NCI-H187 (cell line): ENCODE measurements at places on chromosomes 7 and 10.

DNA sequence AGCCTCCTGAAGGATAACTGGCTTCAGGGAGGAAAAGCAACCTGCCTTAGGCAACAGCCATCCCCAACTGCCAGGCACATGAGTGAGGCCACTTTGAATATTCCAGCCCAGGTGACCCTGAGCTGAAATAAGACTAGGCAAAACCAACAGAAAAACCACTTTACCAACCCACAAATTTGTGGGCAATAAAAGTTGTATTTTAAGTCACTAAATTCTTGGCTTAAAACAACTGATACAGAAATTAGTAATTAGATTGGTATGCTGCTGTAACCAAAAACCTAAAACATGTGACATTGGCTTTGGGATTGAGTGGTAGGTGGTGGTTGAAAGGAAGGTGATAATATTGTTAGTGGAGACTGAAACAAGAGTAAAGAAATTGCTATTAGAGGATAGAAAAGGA is 39.9 kb downstream of the ABCB4 start:
- DNase-seq: no peak

- no peak for DNase-seq
Observed at GRCh38 chr10:129694184-129694583, 227.1 kb downstream of the MGMT start.

DNA sequence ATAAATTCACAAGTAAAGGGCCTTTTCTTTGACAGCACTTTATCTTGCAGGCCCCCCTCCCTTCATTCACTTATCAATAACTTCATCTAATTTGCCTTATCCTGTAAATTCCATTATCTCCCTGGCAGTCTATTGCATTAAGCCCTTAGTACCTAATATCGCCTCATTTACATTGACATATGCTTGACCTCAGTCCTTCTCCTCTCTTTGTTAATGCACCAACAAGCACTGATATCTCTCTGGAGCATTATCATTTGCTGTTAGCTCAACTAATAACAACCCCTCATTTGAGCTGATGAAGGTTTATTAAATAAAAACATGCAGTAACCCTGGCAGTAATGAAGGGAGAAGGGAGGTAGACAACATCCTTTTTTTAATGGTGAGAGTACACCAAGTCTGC is 46.8 kb downstream of the EXOC4 start:
- DNase-seq: no peak

GRCh38 chr10:88332503-88333247 is 250.4 kb downstream of the RNLS start:
- DNase-seq: no peak

- no peak for DNase-seq
Observed at GRCh38 chr10:20271490-20271889, 455.3 kb downstream of the PLXDC2 start.

GRCh38 chr7:113161050-113161449 is 42.7 kb upstream of the SMIM30 start:
- DNase-seq: no peak

GRCh38 chr10:114684084-114684821 is 26.2 kb upstream of the ABLIM1 start:
- no peak for DNase-seq

GRCh38 chr10:11135709-11136108 is 118.0 kb downstream of the CELF2 start:
- no peak for DNase-seq

DNA sequence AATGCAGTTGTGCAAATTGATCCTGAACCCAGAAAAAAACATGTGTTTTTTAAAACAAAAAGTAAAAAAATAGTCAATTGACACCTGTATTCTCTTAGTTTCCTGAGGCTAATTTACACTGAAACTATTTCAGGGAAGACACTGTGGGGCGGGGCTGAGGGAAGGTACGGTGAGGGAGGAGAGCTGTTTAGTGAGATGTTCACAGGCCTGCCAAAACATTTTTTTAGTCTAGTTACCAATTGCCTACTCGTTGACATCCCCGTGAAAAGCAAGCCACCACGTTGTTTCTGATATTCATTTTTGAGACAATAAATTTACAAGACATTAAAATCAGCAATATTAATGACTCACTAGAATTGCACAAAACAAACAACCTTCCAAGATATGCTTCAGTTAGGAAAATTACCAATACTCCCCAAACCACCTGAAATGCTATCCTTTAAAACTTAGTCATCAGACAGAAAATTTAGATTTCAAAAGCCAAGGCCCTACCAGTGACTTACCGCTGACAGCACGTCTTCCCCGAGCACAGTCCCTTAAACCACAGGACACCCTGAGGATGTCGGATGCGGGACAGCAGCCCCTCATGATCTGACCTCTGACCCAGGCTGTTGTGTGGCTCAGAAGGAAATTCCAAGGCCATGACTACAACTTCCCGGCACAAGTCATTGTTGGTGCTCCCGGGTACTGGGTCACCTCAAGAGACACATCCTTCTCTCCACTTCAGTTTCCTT is 279.2 kb downstream of the PRPF18 start:
- DNase-seq: no peak

GRCh38 chr7:40723829-40724228 is 589.0 kb downstream of the SUGCT start:
- DNase-seq: no peak

GRCh38 chr10:44384601-44385025 is 284 bp downstream of the CXCL12 start:
- no peak for DNase-seq

- DNase-seq: no peak
Observed at GRCh38 chr10:69800109-69800508, 1.6 kb upstream of the COL13A1 start.

DNA sequence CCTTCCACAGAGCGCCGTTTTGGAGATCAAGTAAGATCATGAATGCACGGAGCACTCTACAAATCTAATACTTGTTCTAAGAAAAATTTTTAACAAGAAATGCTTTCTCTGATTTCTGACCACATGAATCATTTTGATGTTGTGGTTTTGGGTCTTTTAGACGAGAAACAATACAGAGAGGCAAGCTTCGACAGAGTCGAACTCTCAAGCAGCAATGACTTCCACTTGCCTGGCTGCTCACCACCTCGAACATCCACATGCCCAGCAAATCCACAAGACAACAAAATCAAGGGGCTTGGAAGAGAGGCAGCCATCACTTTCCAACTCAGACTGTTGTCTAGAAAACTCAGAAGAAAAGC is 69.4 kb upstream of the GSDME start:
- no peak for DNase-seq

- no peak for DNase-seq
Observed at GRCh38 chr7:95097291-95097690, 189.9 kb downstream of the PPP1R9A start.

DNA sequence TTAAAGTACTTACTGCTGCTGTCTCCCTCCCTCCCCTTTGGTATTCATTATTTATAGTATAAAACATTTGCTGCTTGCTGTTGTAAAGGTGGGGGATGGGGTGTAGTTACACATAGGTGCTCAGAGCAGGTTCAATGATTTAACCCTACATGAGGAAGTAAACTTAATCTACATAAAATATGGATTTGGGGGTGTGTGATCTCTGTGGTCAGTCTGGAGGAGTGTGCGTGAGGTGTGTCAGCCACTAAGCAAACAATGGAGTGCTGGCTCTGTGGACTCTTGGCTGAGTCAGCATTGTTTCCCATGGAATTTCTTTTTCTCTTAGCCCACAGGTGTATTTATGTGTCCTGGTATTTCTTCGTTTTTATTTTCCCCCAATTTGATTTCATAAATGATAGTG is 133.9 kb downstream of the AUTS2 start:
- DNase-seq: no peak

- DNase-seq: no peak
Observed at GRCh38 chr10:88097536-88097935, 234.1 kb downstream of the PTEN start.

- DNase-seq: no peak
Observed at GRCh38 chr7:47301657-47302295, 280.1 kb downstream of the TNS3 start.

DNA sequence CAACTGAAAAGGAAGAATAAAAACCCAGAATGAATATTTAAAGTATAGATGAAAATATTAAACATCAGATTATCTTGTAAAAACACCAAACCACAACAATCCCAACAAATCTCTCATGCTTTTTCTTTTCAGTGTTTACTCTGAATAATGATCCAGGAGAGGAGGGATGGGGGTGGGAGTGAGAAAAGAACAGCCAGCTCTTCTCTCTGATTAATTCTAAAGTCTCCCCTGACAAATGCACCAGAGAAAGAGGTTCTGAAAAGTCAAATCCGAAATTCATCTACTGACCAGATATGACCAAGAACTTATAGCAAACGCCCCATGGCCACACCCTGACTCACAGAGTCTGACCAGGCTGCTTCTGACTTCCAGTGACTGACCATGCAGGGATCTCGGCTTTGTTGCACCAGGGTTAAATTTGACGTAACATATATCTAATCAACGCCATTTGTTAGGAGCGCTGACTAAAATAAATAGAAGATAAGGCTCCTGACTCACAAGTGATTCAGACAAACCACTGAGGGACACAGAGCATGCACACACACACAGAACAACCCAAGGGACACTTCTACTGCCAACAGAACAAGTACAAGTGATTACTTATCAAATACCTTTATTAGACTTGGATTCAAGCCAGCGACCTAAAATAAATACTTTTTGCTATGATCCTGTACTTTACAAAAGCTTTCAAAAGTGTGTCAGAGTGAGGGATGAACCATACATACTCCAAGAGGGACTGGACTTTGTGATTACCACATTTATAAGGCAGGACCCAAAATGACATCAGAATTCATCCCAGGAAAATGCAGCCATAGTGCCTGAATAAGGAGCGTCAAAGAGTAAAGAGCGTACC is 9.3 kb upstream of the SPOCK2 start:
- no peak for DNase-seq

- DNase-seq: no peak
Observed at GRCh38 chr10:71209352-71209715, 3.0 kb upstream of the UNC5B start.

DNA sequence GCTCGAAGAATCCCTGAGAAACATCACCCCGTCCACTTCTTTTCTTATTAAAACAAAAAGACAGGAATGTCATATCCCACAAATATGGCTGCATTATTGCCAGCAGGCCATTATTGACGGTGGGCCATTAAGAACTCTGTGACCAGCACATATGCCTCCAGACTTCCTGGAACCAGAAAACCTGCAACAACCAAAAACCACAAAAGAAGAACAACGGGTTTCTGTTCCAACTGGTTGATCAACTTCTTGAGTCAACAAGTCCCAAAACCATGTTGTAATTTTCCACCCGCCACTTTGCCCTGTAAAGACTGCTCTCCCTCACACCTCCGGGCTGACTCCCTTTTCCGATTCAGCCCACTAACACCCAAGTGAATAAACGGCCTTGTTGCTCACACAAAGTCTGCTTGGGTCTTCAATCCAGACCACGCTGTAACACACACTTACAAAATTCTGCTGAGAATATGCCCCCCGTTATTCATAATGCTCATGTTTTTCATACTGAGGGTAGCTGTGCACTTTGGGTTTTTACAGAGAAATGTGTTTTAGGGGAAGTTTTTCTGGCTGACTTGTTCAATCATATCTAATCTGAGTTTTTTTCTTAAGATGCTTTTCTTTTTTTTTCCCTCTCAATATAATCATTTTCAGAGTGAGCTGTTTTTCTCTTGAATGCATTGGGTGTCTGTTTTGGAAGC is 20.7 kb downstream of the ZNF107 start:
- no peak for DNase-seq

DNA sequence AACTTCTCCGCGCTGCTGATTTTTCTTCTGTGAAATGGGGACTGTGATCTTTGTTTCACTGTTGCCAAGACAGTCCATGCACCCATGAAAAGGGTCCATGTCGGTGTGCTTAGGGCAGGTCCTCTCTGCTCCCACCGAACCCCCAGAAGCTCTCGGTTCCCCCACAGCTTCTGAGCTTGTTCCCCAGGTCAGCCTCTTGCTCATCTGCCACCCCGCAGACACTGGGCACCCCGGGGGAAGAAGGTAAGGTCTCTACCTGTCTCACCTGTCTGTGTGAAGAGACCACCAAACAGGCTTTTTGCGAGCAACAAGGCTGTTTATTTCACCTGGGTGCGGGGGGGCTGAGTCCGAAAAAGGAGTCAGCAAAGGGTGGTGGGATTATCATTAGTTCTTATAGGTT is 66.2 kb upstream of the NANOS1 start:
- no peak for DNase-seq

DNA sequence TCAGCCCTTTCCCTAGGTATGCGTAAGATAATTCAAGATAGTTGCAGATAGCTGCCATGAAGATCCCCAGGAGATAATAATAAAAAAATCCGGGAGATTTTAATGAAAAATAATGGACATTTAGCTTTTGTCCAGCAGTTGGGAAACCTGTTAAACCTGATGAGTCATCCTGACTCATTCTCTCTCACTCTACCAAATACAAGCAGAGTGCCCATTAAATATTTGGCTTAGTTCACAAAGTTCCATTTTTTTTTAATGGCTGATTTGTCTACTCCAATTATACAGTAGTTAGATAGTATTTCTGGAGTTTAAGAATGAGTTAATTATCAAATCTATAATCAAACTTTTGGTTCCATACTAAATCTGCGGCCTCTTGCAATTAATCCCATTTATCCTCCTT is 2.1 kb upstream of the SHTN1 start:
- DNase-seq: no peak

DNA sequence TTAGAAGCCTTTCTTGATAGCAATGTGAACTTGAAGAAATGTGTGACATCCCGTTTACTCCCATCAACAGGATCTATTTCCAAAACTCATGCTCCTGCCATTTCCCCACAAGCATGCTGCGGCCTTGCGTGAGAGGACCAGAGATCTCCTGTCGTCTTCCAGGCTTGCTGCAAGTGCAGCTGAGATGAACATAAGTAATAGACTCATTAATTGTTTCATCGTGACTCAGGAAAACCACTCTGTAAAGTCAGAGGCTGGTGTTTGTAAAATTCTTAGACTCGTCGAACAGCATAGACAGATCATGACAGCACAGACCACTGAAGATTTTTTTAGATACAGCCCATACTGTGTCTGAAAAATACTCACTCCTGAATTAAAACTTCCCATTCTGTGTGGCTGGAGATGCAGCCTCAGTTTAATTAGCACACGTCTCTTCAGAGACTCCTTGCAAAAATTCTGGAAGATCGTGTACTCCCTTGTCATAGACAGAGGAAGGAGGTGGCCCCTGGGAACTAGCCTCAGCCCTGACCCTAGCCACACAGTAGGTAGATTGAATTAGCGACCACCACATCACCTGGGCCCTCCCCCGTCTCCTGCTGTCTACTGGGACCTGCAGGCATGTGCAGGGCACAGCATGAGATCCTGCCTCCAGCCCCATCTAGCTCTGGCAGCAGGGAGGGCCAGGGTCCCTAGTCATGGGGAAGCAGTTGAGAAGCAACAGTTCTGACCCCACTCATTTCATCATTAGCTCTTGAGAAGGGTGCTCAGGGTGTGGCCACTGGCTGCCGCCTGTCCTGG is 226.0 kb downstream of the CELF2 start:
- DNase-seq: no peak

DNA sequence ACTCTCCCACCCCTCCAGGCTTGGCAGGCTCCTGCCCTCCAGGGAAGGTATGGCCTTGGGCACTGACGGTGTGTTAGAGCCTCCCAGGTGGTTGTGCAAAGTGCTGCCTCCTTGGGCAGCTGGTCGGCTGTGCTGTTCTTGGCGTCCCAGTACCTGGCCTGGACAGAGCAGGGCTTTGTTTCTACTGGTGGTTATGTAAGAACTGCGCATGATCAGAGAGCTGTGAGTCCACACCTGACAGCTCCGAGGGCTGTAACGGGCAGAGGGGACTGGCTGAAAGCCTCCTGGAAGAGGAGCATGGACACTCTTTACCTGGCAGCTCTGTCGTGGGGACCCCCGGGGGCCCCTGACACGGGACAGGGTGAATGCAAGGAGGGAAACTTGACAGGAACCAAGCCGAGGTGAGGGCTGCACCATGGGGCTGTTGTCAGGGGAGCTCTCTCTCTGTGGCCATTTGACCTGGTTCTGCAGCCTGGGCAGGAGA is 3.1 kb upstream of the SFRP5 start:
- DNase-seq: no peak

- no peak for DNase-seq
Observed at GRCh38 chr7:36732806-36733205, 8.5 kb upstream of the AOAH start.
